ENCODE measurements at places on chromosomes 5 and 9.
A peak's percentile ranks its signal among the peaks of the same experiment; 100 is the strongest.

GRCh38 chr5:132832612-132833011 lies 2.2 kb upstream of the SHROOM1 start:
- no peak for DNase-seq

DNA sequence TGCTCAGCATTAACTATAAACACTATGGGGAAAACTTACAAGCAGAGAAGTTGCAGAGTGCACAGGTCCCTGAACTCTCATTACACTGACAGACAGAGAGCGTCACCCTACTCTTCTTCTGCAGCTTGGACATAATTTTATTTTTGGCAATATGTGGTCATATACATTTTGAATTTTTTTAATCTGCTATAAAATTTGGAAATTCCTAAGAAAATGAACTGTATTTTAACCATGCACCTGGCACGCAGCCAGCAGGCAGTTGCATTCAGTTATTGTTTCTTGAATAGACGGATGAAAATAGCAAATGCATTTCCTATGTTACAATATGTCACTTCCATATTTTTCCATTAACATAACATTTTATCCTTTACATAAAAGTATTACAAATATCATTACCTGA lies 100.2 kb downstream of the SLC25A46 start:
- DNase-seq = no peak

DNA sequence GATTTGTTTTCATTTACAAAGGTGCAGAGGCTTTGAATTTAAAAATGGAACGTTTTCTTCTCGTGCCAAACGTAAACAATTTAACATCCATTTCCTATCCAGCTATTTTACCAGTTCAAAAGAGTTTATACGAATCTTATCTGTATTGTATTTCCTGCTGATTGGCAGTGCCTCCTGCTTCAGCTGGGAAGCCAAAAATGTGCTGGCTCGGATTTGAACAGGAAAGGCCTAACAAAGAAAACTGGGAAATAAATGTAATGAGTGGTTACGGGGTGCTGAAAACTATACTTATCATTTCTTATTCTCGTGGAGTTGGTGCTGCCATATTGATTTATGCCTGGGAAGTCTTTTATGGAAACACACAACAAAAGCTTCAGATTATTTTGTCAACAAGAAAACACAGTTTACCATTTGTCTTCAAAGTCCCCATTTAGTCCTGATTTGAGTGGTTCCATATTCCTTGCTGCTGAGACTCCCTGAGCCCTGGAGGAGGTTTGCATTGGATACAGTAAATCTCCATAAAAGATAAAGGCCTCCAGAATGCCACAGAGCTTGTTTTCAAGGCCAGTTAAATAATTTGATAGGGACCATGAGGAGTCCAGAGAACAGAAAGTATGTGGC lies 507.4 kb downstream of the RASEF start:
- DNase-seq = no peak

- DNase-seq = no peak
Measured at GRCh38 chr9:16257604-16258003, 612.9 kb downstream of the BNC2 start.

DNA sequence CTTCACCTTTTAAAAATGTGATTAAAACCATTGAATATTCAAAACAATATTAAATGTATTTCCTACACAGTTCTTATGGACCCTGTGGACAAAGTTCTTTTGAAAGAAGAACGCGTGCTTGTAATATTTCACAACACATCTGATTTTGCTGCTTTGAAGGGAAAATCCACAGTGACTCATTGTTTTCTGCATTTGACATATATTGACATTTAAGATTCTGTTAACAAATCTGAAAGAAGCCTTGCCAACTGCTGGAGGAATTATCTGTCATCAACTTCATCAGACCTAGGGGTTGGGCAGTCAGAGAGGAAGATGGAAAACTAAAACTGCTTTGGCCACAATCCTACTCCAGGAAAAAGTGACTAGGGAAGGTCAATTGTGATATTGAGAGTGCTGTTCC lies 56.9 kb upstream of the RASEF start:
- no peak for DNase-seq

DNA sequence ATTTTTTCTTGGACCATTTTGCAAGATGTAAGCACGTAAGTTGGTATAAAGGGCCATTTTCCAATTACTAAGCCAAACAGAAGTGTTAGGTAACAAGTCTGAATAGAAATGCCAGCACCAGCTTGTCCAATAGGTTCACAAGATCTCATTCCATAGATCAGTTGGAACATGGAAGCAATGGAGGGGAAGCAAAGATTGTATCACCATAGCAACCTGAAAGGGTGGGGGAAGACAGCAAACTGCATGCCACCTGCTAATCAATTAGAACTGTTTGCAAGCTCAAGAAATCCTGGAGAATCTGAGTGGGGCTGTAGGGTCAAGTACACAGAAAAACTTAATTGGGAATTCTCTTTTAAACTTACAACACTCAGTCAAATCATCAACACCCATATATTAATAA lies 264.9 kb upstream of the EFNA5 start:
- DNase-seq = no peak

DNA sequence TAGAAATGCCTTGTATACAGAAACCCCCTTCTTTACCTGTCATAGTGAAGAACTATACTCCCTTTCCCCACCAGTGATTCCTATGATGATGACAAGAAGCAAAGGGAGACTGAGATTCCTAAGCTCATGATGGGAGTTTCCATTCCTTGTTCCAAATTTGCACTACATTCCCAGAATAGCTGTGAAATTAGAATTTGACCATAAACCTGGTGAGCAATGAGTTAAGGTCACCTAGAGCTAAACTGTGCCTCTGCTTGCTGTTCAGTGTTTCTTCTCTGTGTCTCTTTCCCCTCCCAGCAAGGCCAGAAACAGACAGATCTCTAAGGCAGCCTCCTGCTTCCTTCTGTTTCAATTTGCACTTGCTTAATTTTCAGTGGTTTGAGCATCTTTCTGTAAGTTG lies 332.1 kb downstream of the PIK3R1 start:
- no peak for DNase-seq

DNA sequence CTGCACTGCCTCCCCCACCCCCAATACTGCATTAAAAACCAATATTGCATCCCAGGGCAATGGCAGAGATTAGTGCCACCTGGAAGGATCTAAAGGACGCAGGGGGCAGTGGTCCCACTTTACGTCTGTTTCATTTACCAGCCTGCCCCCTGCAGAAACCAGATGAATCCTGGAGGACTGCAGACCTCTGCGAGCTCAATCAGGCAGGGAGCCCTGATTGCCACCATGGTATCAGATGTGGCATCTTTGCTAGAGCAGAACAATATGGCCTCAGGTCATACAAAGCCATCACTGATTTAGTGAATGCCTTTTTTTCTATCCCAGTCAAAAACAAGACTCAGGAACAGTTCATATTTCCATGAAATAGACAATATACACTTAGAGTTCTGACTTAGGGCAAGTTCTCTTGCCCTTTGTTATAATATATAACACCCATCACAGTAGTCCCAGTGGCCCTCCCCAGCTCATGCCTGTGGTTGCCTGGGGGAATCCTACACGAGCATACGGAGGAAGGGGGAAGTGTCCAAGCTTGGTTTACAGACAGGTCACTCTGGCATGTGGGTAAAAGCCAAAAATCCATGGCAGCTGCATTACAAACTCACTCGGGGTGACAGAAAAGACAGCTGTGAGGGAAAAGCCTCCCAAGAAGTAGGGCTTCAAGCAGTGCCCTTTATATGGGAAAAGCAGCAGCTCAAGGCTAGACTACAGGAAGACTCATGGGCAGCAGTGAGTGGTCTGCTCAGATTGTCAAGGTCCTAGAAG lies 85.1 kb downstream of the MED27 start:
- no peak for DNase-seq

DNA sequence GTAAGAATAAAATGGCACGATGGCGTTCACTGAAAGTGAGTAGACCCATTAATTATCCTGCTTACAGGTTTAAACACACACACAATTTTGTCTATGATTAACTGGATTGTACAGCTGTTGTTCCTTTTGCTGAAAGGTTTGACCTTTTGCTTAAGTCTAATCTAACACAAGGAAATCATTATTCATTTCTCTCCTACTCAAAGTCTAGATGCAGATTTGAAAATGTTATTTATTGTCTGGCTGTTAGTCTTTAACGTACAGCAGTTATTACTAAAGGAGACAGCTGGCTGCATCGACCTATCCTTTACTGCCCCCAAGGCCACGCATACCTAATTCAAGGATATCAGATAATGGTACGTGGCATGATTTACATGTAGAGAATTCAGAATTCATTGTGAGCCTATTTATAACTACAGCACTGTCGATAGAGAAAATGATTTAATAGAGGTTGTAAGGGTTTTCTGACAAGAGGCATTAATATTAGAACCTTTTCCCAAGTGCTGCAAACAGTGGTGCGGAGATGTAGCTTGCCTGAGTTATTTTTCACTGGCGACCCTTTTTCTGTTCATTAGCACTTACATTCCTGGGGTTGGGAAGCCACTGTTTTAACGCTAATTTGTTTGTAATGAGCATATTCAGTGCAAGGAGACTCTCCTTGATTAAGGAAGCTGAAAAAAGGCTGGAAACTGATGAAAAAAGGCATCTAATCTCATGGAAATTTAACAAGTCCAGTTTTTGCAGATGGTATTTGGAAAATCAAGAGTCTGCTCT lies 368.4 kb upstream of the GRAMD2B start:
- DNase-seq = no peak

DNA sequence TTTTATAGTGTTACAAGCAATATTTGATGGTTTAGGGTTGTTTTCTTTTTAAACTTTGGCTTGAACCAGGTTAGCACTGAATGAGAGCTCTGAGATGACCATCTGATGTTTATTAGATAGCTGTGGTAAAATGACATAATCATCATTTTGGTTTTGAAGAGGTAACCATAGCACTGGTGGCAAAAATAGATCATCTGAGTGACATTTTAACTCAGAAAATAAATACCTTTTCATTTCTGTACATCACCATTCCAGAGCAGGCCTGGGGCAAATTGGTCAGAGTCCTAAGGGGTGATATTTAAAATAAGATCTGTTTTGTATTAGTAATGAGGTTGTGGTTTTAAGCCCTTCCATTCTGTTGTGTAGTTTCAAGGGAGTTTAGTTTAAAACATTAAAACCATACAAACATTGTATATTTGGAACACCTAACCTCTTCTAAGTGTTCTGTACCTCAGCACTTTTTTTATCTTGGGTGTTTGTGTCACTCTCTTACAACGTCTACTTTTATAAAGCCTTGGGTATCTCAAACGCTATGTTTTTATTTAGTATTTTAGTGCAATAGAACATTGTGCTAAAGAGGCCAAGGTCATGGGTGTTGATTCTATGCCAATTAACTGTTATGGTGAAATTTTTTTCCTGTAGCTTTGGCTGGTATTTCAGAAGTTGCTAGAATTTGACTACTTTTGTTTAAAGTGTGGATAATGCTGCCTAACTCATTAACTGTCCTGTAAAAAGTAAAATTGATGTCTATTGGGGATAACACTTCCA lies 166.1 kb downstream of the CD180 start:
- DNase-seq = no peak

GRCh38 chr5:149616727-149617285 lies 35.5 kb downstream of the ARHGEF37 start:
- DNase-seq = no peak

GRCh38 chr5:142981886-142982820 lies 212.0 kb downstream of the ARHGAP26 start:
- peak; percentile 85 for DNase-seq

- DNase-seq = no peak
Measured at GRCh38 chr9:85168412-85168811, 498.9 kb downstream of the NTRK2 start.

GRCh38 chr9:132365986-132366385 lies 11.2 kb upstream of the SETX start:
- no peak for DNase-seq

DNA sequence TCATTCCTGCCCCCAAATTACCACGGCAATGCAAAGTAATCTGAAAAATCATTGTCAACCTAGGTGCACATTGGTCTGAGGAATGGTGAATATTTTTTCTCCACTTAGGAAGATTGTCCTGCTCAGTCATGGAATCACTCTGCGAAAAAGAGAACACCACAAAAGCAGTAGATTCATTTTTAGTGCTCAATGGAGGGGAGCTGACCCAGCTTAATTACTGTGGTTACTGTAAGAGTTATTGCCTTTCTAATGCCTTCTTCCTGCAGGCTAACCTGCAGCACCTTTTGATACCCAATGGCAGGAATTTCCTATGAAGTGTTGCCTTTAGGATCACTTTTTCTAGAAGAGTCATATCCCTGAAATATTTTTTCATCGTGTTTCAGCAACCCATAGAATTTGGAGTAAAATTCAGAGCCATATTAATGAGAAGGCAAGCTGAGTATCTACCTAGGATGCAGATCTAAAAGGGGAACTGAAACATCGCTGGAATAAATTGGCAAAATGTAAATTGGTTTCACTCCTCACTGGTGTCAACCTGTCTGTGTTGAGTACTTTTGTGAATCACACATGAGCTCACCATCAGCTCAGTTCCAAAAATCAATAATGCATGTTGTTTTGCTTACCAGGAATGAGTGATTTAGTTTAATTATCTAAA lies 464.5 kb downstream of the CSNK1G3 start:
- DNase-seq = no peak

GRCh38 chr5:54471398-54471797 lies 15.9 kb downstream of the HSPB3 start:
- DNase-seq = no peak

- no peak for DNase-seq
Measured at GRCh38 chr5:142545650-142546322, 140.1 kb downstream of the FGF1 start.

DNA sequence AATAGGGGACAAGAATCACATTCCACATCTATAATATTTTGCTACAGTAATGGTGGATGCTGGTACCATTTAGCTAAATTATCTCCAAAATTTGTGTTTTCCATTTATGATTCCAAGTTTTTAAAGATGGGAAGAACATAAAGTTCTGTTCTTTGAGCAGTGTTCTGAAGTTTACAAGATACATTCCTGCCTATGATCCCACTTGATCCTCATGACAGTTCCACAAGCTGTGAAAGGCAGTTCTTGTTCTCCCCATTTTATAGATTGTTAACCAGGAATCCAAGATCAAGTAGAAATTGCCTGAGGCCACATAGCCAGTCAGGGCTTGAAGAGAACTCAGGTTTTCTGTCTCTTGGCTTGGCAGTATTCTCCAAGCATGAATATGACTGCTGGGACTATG lies 257.3 kb downstream of the NR3C1 start:
- no peak for DNase-seq

DNA sequence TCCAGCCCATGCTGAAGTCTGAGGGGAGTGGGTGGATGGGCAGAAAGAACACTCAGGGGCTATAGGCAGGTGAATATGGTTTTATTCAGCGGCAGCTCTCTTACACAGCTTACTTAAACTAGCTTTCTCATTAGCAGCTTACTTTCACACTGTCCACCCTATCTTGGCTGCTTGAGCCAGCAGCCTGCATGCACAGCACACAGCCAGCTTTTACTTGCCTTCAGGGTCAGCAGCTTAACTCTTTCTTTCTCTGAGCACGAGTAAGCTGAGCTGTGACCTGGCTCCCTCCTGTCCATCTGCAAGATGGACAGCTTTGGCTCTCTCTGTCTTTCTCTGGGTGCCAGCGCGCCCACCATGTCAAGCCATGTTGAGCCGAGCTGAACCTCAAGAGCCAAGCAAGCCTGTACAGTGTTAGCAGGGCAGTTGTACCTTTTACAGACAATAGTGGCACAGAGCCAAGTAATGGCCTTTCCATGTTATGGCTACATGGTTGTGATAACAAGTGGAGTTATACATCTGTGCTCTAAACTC lies 1054.9 kb downstream of the PTPRD start:
- no peak for DNase-seq

Measured in pons (tissue), 1 donor.